ENCODE measurements at places on chromosomes 7 and 10. TPM values are rescaled to one million over a fixed set of nuclear protein-coding genes. Genes with fewer than 3 reads are reported as not detected.

Gene GPER1
- 10.3 TPM for total RNA-seq

Gene CHN2
- under 0.01 TPM for total RNA-seq

Gene CH25H
- 13.0 TPM for total RNA-seq

Gene KLF14
- total RNA-seq, result not detected

Gene TWIST1
- total RNA-seq, result 101 TPM

Gene TMEM236
- total RNA-seq, result under 0.01 TPM

- H3K4me1 ChIP-seq, result no peaks in the 10 kb centered on the region
- no peaks in the 10 kb centered on the region for H3K36me3 ChIP-seq
- H3K27ac ChIP-seq, result no peak overlapping the region
- DNase-seq, result no peak
- no peak overlapping the region for H3K4me3 ChIP-seq
- no peaks in the 10 kb centered on the region for H3K27me3 ChIP-seq
These were observed 36.6 kb upstream of the PRKAR2B start for GRCh38 chr7:107007892-107008287.

- no peak overlapping the region for H3K4me3 ChIP-seq
- DNase-seq, result no peak
- H3K36me3 ChIP-seq, result no peaks in the 10 kb centered on the region
- no peaks in the 10 kb centered on the region for H3K27me3 ChIP-seq
- H3K27ac ChIP-seq, result no peak overlapping the region
- no peaks in the 10 kb centered on the region for H3K4me1 ChIP-seq
These were observed 17.8 kb downstream of the SDK1 start for GRCh38 chr7:3318874-3319273.

- no peaks in the 10 kb centered on the region for H3K27me3 ChIP-seq
- H3K36me3 ChIP-seq, result peaks cover 5% of the 10 kb centered on the region
- no peak for DNase-seq
- H3K4me1 ChIP-seq, result no peaks in the 10 kb centered on the region
These were observed 245.1 kb downstream of the DGKI start for GRCh38 chr7:137601642-137602041.

- H3K4me1 ChIP-seq, result peaks cover 8% of the 10 kb centered on the region
- H3K36me3 ChIP-seq, result no peaks in the 10 kb centered on the region
- no peak overlapping the region for H3K27ac ChIP-seq
- H3K4me3 ChIP-seq, result no peak overlapping the region
- DNase-seq, result no peak
These were observed 32.5 kb upstream of the DOCK1 start for GRCh38 chr10:126872768-126873167.

DNA sequence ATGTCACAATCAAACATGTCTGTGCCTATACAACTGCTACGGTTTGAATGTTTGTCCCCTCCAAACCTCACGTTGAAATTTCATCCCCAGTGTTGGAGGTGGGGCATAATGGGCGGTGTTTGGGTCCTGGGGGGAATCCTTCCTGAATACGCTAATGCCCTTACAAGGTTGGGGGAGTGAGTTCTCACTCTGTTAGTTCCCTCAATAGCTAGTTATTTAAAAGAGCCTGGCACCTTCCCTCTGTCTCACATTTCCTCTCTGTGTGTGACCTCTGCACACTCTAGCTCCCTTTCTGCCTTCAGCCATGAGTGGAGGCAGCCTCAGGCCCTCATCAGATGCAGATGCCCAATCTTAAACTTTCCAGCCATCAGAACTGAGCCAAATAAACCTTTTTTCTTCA, 129.5 kb downstream of the GRM8 start:
- no peak overlapping the region for H3K27ac ChIP-seq
- no peaks in the 10 kb centered on the region for H3K27me3 ChIP-seq
- H3K36me3 ChIP-seq, result no peaks in the 10 kb centered on the region
- H3K4me1 ChIP-seq, result no peaks in the 10 kb centered on the region

DNA sequence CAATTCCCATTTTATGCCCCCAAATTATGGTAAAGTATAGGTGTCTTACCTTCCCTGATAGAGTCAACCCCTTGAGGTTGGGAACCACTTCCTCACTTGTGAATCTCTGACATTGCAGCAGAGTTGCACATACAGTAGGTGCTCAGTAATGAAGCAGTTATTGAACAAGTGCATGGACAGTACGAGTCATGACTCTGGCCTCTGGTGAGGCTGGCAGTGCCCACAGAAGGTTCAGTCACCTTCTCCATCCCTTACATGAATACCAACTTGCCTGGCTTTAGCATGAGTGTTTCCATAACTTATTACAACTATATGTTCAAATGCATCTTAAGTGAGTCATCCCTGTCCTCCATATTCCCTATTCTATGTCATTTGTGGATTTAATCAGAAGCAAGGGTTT, 340.0 kb downstream of the ELMO1 start:
- H3K4me3 ChIP-seq, result no peak overlapping the region
- H3K27me3 ChIP-seq, result no peaks in the 10 kb centered on the region
- no peak overlapping the region for H3K27ac ChIP-seq
- no peaks in the 10 kb centered on the region for H3K36me3 ChIP-seq

DNA sequence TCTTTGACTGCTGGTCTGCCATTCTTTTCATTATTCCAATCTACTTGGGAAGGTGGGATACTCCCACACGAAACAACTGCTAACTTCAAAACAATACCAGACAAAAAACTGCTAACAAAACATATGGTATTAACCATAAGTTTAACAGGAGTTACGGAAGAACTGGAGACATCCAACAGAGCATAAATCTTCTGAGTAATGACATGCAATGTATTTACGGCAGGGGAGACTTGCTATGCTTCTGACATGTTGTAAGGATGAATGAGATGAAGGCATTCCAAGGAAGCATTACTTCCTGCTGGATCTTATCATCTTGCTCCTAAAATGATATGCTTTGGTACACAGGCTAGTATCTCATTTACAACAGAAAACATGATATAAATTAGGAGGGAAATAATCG, 85.8 kb downstream of the ZNF92 start:
- no peaks in the 10 kb centered on the region for H3K27me3 ChIP-seq
- DNase-seq, result no peak
- no peak overlapping the region for H3K27ac ChIP-seq
- no peaks in the 10 kb centered on the region for H3K36me3 ChIP-seq

DNA sequence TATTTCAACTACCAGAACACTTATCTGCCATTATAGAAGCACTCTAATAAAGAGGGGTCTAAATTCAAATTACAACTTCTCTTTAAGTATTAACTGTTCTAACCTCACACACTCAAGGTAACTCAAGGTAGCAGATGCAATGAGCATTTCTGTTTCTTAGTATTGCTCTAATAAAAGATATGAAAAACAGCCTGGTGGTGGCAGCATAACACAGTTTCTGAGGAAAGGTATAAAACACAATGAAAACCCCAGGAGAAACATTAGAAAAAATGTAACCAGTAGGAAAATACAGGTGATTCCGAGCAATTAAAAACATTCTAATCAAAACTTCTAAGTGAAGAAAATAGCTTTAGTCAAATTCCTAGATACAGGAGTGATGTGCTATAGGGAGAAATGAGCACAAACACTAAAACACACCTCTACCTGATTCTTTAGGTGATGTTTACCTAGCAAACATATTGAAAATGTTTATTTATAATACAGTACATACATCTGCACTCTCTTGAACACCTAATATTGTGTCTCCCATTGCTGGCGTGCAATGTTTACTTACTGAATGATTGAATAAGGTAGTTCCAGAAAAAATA, 3.5 kb downstream of the MKRN1 start:
- no peak overlapping the region for H3K27ac ChIP-seq
- no peaks in the 10 kb centered on the region for H3K36me3 ChIP-seq
- H3K4me3 ChIP-seq, result no peak overlapping the region
- DNase-seq, result no peak
- peaks cover 8% of the 10 kb centered on the region for H3K4me1 ChIP-seq
- H3K27me3 ChIP-seq, result no peaks in the 10 kb centered on the region

DNA sequence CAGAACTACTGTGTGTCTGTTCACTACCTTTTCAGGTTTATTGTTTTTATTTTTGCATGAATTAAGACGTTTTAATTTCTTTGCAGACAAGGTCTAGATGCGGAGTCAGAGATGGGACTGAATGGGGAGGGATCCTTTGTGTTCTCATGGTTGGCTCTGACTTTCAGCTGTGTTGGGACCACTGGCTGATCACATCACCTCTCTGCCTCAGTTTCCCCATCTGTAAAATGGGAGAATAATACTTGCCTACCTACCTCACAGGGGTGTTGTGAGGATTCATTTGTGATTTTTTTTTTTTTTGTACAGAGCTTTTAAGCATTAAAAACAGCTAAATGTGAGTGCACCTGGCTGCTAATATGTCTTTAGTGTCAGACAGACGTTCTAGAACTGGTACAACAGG, 34.4 kb downstream of the PRF1 start:
- H3K27ac ChIP-seq, result no peak overlapping the region
- no peaks in the 10 kb centered on the region for H3K27me3 ChIP-seq
- no peak overlapping the region for H3K4me3 ChIP-seq
- no peak for DNase-seq
- H3K4me1 ChIP-seq, result no peaks in the 10 kb centered on the region

DNA sequence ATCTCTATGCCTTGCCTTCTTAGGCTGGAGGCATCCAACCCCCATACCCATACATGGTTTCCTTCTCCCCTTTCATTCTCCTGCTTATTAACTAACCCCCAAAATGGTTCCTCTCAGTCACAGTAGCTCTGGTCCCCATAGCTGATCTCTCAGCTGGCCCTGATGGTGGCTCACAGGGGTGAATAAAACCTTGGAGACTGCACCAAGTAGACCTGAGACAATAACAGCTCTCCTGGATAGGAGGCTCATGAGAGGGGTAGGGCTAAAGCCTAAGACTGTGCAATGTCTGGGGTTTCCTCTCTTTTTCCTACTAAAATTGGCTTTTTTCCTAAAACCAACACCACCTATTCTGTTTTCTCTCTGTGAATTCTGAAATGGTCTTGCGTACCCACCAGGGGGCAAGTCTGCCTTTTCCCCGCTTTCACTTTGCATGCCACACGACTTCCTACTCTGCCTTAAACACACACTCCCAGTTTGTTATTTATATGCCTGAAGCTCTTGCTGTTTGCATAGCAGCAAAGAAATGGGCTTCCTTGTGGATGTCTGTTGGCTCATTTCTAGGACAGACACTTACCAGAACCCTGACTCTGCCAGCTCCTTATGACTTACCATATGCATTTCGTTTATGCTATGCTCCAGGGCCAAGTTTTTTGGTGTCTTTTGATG, 18.4 kb upstream of the PON1 start:
- no peak overlapping the region for H3K4me3 ChIP-seq
- no peaks in the 10 kb centered on the region for H3K27me3 ChIP-seq
- H3K36me3 ChIP-seq, result no peaks in the 10 kb centered on the region
- no peak overlapping the region for H3K27ac ChIP-seq
- no peaks in the 10 kb centered on the region for H3K4me1 ChIP-seq
- DNase-seq, result no peak

DNA sequence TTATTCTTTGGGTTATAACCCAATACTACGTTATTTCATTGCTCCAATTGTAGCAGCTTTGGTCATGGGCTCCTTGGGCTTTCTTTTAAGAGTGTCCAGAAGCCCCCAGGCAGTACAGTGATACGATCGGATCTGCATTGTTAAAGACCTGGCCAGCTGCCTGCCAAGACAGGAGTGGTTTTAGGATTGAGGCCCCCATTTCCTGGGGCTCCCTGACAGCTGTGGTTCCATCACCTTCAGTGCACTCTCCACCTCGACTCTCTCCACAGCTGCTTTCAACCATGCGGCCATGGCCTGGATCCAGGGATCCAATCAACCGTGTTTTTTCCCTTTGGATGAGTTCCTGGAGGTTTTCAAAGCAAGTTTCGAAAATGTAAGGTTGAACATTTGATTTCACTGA, 123.4 kb upstream of the BTBD16 start:
- no peak overlapping the region for H3K27ac ChIP-seq
- peaks cover 16% of the 10 kb centered on the region for H3K4me1 ChIP-seq
- no peaks in the 10 kb centered on the region for H3K36me3 ChIP-seq
- no peaks in the 10 kb centered on the region for H3K27me3 ChIP-seq
- no peak for DNase-seq
- H3K4me3 ChIP-seq, result no peak overlapping the region

- no peaks in the 10 kb centered on the region for H3K4me1 ChIP-seq
- H3K4me3 ChIP-seq, result no peak overlapping the region
- no peak for DNase-seq
- no peak overlapping the region for H3K27ac ChIP-seq
These were observed 36.0 kb downstream of the LRRC72 start for GRCh38 chr7:16562456-16563220.

DNA sequence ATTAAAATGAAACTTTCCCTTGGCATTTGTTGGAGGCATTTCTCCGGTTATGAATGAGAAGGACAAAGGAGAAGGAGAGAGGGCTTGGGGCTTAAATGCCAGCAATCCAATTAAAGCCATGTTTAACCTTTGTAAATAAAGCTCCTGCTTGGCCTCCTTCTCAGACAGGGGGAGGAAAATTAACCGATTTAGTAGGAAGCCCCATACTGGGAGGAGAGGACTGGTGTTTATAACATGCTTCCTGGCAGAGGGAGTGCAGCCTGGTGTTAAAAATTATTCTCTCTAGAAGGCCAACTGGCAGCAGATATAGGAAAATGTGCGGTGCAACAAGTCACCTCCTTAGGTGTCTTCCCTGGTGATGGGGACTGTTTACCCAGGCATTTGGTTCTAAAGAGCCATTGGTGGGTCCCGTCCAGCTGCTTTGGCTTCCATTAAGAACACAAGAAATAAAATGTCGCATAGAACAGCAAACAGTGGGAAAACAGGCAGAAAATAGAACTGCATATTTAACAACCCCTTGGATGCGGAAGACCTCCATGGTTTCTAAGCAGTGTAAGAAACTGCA, 846.5 kb downstream of the TYW1 start:
- H3K27me3 ChIP-seq, result no peaks in the 10 kb centered on the region
- H3K27ac ChIP-seq, result no peak overlapping the region
- no peak for DNase-seq

- H3K27me3 ChIP-seq, result no peaks in the 10 kb centered on the region
- no peaks in the 10 kb centered on the region for H3K36me3 ChIP-seq
- no peak for DNase-seq
- H3K27ac ChIP-seq, result no peak overlapping the region
- H3K4me1 ChIP-seq, result peaks cover 24% of the 10 kb centered on the region
- no peak overlapping the region for H3K4me3 ChIP-seq
These were observed 20.8 kb upstream of the PRTFDC1 start for GRCh38 chr10:24973163-24973562.

GRCh38 chr7:33832271-33832721, 73.0 kb upstream of the BMPER start:
- no peak overlapping the region for H3K27ac ChIP-seq
- no peaks in the 10 kb centered on the region for H3K36me3 ChIP-seq
- H3K4me1 ChIP-seq, result peaks cover 6% of the 10 kb centered on the region
- H3K27me3 ChIP-seq, result no peaks in the 10 kb centered on the region
- no peak for DNase-seq

Data from osteoblast (primary cell).